ENCODE measurements at places on chromosomes 5 and 9. TPM values are rescaled to one million over a fixed set of nuclear protein-coding genes. Genes with fewer than 3 reads are reported as not detected.

The GGTA1 gene
- 0.29 TPM for total RNA-seq

The OCLN gene
- 13.4 TPM for total RNA-seq

The IFNA5 gene
- not detected for total RNA-seq

The C1QTNF3 gene
- total RNA-seq, result 0.80 TPM

The GABBR2 gene
- total RNA-seq, result 39.2 TPM

The CDC25C gene
- 13.0 TPM for total RNA-seq

The CANX gene
- 932 TPM for total RNA-seq

The GALNT12 gene
- 1.4 TPM for total RNA-seq

The LOX gene
- 62.9 TPM for total RNA-seq

The CCL21 gene
- not detected for total RNA-seq

The LECT2 gene
- total RNA-seq, result not detected

The PTPRD gene
- total RNA-seq, result 1.6 TPM

The PCDHGA8 gene
- total RNA-seq, result 1.6 TPM

The C9 gene
- total RNA-seq, result 0.13 TPM

The EPB41L4B gene
- total RNA-seq, result 1.7 TPM

The RETREG1 gene
- 0.27 TPM for total RNA-seq

The SLC27A4 gene
- 33.7 TPM for total RNA-seq

The LRRC26 gene
- total RNA-seq, result not detected

The NR2F1 gene
- total RNA-seq, result 39.2 TPM

The TEX53 gene
- total RNA-seq, result not detected

The GCNT4 gene
- 0.07 TPM for total RNA-seq

The DDX4 gene
- total RNA-seq, result not detected

The NR6A1 gene
- total RNA-seq, result 1.2 TPM

The PHF24 gene
- not detected for total RNA-seq

The SLC4A9 gene
- not detected for total RNA-seq

The TMCO6 gene
- 21.3 TPM for total RNA-seq

The OR2Y1 gene
- not detected for total RNA-seq

The CDH9 gene
- not detected for total RNA-seq

The ISOC1 gene
- total RNA-seq, result 24.8 TPM

The SLC6A19 gene
- not detected for total RNA-seq

The TEK gene
- 101 TPM for total RNA-seq

The C5 gene
- 3.4 TPM for total RNA-seq

The F12 gene
- total RNA-seq, result 1.7 TPM

The LHX3 gene
- total RNA-seq, result not detected

The CKMT2 gene
- not detected for total RNA-seq

The IL3 gene
- total RNA-seq, result not detected

The PTGDS gene
- total RNA-seq, result not detected

The ANKRD33B gene
- 6.0 TPM for total RNA-seq

The GABRA1 gene
- not detected for total RNA-seq

The SVEP1 gene
- 0.14 TPM for total RNA-seq

The SPINK4 gene
- total RNA-seq, result not detected

The ECSCR gene
- 317 TPM for total RNA-seq

The HSPB3 gene
- total RNA-seq, result not detected

The C5orf58 gene
- total RNA-seq, result not detected

The PCDHAC1 gene
- total RNA-seq, result under 0.01 TPM

The PTAR1 gene
- total RNA-seq, result 80.6 TPM

The PCAT7 gene
- not detected for total RNA-seq

The RNF183 gene
- total RNA-seq, result not detected
